ENCODE measurements at places on chromosomes 13 and 19. TPM values are rescaled to one million over a fixed set of nuclear protein-coding genes. Genes with fewer than 3 reads are reported as not detected.

Gene SSC5D
- 1.4 TPM for total RNA-seq

Gene JAK3
- 2.8 TPM for total RNA-seq

Gene RGL3
- 130 TPM for total RNA-seq

Gene KLK2
- total RNA-seq, result not detected

GRCh38 chr19:30023330-30023729, 81.3 kb downstream of the URI1 start:
- no peak for DNase-seq

GRCh38 chr19:43682824-43683661, 13.1 kb upstream of the PLAUR start:
- no peak for DNase-seq

DNA sequence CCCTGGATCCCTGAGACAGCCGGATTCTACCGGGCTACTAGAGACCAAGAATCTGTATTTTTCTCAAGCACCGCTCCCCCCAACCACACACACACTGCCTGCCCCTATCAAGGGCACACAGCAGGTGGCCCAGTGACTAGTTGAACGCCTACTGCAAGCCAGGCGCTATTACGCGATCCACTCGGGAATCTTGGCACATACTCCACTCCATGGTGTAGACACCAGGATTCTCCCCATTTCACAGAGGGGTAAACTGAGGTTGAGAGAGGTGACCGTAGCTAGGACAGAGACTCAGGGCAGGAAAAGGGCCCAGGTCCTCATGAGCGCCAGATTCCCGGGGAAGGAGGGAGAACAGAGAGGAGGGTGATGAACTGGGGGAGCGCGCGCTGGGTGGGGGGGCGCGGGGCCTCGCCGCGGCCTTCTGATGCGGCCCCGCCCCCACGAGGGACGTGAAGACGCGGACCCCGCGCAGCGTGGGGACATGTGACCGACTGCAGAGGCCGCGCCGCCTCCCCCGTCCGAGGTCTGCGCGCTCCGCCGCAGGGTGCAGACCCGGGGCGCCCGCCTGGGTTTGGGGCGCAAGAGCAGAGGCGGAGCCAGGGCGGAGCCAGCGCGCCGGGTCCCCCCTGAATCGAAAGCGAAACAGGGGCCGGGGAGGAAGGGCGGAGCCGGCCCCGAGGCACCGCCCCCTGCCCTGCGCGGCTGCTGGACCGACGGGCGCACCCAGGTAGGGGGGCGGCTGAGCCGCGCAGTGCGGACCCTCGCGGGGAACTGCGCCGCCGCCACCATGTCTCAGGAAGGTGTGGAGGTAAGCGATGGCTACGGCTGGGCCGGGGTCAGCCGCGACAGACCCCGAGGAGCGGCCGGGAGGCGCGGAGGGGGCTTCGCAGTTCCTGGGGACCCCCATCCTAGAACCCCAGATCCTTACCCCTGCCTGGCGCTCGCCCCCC, at the start of gene SHFL:
Gene SHFL (plus strand): TSS at position 677 of the 950 bp plus-strand sequence. CDS start 111 bp downstream, at position 788.
- DNase-seq, result peak; percentile 86

DNA sequence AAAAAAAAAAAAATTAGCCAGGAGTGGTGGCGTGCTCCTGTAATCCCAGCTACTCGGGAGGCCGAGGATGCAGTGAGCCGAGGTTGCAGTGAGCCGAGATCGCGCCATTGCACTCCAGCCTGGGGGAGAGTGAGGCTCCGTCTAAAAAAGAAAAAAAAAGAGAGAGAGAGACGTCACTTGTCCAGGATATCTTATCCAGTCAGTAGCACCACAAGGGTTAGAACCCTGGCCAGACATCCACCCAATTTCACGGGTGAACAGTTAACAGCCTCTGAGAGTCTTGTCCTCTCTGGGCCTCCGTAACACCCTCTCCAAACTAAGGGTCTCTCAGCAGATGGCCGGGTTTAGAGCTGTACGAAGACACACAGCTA, 917 bp upstream of the CLPTM1 start:
- DNase-seq, result no peak

GRCh38 chr19:45469132-45469944, 1.5 kb downstream of the FOSB start:
- DNase-seq, result peak; percentile 98

DNA sequence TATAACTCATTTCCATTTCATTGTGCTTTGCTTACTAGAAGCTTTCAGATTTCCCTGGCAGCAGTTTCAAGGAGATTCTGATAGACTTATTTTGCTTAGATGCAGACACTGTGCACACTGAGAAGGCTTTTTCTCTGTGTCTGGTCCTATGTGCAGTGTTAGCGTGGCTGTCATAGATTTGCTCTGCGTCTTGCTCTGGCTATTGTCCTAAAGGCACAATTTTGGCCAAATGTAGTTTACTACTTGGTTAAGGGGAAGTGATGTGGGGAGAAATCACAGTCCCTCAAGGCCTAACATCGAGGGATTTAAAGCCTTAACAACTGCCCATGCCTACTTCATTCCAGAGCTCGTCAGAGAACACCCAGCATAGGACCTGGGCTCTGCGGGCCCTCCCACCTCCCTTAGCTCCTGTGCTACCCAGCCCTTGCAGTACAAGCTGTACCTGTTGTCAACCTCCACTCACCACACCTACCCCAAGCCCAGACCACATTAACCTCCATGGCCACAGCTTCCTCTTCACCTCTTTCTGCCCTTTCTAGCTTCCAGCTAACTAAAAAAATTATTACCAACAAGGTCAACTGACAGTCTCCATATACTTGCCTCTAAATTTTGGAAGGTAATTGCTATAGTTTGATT, 38.9 kb upstream of the KATNAL1 start:
- DNase-seq, result no peak
